ENCODE measurements at places on chromosomes 4 and X.

DNA sequence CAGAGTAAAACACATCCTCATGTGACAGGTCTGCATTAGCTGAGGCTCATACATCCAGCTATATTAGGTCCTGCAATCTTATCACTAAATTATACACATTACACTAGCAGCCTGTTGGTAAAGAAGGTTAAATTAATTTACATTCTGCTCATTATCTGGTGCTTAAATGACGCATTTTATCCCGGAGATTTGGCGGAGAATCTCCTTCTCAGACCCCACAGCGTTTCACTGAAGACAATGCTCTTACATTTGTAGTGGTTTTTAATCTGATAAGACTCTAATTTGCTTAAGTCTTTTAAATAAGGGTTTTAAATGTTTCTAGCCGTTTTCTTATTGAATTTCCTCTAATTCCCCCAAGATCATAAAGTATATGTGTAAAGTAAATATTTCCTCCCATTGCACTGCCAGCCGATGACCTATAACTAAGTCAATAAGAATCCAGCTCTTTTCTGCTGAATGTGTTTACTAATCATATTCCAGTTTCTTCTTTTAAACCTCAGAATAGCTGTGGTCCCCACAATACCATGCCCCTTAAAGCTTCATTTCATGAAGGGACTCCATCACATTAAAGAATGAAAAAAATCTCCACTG is 2.1 kb upstream of the PITX2 start:
- no peak for DNase-seq

- DNase-seq, result no peak
Observed at GRCh38 chr4:118284169-118284568, 68.6 kb downstream of the PRSS12 start.

DNA sequence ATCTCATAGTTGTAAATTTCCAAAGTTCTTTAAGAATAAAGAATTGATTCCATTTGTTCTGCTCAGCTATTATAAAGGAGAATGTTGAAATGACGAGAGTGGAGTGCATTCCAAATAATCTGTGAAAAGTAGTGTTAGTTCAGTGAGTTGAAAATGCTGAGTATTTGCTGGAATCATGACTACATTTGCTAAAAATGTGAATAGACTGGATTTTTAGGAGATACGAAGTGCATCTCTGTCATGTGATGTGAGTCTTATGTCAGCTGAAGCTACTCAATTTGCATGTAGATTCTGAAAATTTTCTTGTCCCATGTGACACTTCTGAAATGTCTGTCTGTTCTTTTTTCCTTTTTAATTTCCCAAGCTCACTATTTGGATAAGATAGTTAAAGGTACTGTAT is 206.0 kb downstream of the DCTD start:
- DNase-seq, result no peak

DNA sequence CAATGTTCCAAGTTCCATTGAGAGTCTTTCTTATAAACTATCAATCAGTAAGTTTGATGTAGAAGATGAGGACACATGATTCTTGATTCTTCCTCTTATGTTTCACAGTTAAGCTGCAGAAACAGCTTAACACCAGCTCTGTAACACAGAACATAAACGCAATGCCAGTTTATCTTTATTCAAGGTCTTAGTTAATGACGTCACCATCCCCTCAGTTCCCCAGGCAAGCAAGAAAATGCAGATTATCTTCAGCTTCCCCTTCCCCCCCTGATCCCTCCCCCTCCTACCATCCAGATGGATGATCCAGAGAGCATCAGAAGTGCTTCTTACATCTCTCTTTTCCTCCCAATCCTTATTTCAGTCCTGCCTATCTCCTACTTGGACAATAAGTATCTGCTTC is 4.4 kb upstream of the SH3RF1 start:
- no peak for DNase-seq

GRCh38 chr4:185227713-185228278 is 18.4 kb downstream of the SNX25 start:
- DNase-seq, result no peak

DNA sequence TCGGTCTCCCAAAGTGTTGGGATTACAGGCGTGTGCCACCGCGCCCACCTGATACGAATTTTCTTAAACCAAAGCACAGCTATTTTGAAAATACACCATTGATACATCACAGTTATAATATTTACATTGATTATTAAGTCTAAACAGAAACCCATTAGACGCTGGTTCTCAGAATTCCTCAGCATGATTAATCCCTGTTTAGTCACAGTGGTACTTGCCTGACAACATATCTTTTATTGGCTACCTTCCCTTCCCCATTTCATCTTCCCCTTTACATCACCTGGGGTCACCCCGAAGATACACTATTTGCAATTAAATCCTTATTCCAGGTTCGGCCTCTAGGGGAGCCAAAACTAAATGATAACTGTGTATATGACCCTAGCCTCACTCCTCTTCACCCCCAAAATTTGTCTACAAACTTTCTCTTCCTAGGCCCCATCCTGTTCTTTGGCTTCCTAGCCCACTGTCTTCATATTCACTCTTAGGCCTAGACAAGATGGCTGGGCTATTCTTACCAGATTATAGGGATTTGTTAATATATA is 36.8 kb upstream of the IL1RAPL1 start:
- no peak for DNase-seq

GRCh38 chr4:24164054-24164693 is 274.3 kb upstream of the PPARGC1A start:
- DNase-seq, result no peak

- no peak for DNase-seq
Observed at GRCh38 chr4:169090484-169091215, 80.6 kb upstream of the CBR4 start.

GRCh38 chrX:627510-627981 is 3.0 kb upstream of the SHOX start:
- DNase-seq, result no peak

DNA sequence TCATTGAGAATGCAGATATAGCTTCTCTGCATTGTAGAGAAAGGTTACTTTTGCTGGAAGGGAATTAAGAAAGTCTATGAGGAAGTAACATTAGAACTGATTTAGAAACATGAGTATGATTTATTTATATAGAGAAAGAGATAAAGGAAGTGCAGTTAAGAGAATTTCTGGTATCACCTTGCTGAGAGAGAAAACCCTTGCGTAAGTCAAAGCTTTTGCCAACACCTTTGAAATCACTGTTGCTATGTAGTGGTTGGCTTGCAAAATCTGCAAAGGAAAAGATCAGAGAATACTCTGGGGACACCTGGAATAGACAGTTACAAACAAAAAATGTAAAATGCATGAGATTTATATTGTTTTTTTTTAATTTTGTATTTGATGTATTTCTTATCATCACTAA is 137.3 kb upstream of the RXFP1 start:
- no peak for DNase-seq

DNA sequence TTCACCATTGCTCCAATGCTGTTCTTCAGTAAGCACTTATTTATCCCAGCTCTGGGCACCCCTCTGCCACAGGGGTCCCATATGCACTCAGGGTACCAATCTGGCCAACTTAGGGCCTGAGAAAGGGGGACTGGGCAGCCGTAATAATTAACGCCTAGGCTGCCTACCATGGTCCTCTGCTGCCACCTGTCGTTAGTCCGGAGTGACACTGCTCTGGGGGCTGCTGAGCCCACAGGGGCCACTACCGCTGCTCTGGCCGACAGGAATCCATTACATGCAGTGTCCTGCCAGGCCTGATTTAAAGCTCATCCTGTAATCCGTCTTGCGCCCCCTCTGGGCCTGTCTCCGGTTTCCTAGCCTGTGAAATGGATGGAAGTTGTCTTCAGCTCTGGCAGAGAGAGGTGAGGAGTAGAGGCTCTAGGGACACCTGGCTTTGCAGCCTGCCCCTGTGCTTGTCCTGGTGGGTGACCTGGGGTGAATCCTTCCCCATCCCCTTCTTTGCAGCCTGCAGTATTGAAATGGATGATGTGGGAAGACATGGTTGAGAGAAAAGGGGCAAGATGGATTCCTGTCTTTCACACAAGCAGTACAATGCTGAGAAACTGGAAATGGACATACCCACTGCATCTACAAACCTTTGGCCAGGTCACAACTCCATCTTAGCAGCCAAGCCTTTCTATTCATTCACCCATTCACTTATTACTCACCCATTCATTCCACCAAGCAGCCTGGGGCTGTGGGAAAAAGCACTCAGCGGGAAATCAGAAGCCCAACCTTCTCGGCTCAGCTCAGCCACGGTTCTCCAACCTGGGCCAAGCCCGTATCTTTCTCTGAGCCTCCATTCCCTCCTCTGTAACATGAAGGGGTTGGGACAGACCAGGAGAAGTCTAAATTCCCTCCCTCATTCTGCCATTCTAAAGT is 116.3 kb upstream of the NALF2 start:
- DNase-seq, result no peak

DNA sequence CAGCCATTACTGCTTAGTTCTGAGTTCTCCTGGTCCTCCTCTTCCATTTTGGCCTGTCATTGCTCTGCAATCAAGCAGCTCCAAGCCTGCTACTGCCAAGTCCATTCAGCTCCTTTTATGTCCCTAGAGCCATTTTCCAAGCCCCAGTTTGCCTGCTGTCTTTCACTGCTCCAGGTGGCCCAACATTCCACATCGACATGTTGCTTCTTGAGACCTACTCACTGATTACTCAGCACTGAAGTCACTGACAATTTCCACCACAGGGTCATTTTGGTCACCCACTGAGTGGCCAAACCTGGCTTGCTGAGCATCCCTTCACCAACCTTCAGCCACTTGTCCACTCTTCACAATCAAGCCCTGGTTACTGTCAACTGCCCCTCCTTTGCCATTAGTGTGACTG is 27.2 kb downstream of the LRIT3 start:
- DNase-seq, result no peak

DNA sequence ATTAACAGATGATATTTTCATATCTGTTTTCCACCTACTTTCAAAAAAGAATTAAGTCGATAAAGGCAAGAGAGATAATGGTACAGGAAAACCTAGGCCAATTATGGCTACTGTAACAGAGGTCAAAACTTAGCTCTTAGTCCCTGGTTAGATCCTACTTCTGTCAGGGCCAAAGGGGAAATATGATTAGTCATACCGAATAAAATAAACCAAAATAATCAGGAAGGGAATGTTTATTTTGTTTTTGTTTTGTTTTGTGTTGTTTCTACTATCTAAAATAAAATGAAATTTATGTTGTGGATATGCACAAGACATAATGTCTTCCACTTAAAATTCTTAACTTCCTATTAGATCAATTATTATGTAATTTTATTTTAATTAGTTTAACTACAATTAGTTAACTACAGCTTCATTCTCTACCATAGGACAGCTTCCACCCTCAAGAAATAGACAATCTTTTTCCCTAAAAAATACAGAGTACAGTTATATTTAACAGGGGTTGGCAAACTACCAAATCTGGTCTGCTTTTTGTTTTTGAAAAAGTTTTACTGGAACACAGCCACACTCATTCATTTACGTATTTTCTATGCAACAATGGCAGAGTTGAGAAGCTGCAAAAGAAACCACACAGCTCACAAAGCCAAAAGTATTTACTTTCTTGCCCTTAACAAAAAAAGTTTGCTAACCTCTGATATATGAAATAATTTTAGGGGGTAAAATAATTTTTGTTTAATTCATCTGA is 25.4 kb downstream of the TMEM47 start:
- DNase-seq, result no peak

- no peak for DNase-seq
Observed at GRCh38 chrX:29627833-29628232, 587.5 kb upstream of the MAGEB2 start.

DNA sequence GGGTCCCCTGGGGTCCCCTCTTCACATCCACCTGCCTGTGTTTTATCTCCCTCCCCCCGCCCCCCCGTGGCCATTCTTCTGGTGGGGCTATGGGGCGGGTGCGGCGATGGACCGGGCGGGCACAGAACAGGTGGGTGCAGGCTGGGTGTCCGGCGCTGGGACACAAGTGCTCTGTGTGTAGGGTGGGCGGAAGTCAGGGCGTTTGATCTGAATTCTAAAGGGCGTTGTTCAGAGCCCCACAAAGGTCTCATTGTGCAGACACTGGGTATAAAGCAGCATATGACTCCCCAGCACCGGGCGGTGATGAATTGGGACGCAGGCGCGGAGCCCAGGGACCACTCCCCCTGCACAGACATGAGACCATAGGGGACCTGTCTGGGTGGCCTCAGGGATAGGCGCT is at the start of gene GJB1:
TSS of gene GJB1 (plus strand) at position 296 of the 400 bp plus-strand sequence. CDS start 484 bp downstream, outside the sequence.
- DNase-seq, result no peak

DNA sequence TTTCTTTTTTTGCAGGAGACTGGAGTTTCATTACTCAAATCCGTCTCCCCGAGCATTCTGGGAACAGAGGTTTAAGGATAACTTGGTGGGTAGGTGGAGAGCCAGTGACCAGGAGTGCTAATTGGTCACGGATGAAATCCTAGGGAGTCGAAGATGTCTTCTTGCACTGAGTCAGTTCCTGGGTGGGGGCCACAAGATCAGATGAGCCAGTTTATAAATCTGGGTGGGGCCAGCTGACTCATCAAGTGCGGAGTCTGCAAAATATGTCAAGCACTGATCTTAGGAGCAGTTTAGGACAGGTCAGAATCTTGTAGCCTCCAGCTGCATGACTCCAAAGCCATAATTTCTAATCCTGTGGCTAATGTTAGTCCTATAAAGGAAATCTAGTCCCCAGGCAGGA is 741.3 kb downstream of the PCDH7 start:
- DNase-seq, result no peak

- DNase-seq, result no peak
Observed at GRCh38 chr4:126414741-126415140, 1100.0 kb downstream of the FAT4 start.

DNA sequence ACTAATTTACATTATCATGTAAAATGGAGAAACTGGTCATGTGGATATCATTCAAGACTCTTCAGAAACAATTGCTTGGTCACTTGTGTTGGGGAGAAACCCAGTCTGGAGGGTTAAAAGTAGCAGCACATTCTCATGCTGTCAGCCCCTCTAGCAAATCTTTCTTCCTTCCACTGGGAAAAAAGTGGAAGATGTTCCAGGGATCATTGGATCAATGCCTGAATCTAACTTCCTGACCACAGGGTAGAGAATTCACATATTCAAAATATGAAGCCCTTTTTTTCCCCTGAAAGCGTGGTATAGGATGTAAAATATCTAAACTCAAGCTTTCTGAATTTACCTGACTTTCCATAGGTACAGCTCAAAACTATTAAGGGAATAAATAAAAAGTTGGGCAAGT is 98.0 kb downstream of the CXCL13 start:
- no peak for DNase-seq

- no peak for DNase-seq
Observed at GRCh38 chrX:93874554-93874953, 200.5 kb downstream of the FAM133A start.

GRCh38 chrX:38108364-38108763 is 102.0 kb downstream of the SYTL5 start:
- no peak for DNase-seq

DNA sequence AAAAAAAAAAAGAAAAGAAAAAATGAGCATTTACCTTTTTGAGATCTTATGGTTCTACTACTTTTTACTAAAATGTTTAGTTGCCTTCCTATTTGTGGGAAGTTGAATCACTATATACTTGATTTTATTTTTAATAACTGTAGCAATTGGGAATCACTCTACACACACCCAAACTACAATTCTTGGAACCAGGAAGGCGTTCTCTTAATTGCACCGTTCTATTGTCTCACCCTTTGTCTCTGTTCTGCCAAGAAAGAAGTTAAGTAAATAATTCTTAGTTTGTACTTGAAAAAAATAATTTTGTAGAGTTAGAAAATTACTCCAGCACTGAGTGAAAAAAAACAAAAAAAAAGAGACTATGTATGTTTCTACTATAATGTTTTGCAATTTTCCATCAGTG is 62.7 kb downstream of the ATOH1 start:
- no peak for DNase-seq

- no peak for DNase-seq
Observed at GRCh38 chrX:68842781-68843581, 14.2 kb downstream of the EFNB1 start.

All from non-pigmented ciliary epithelial cell (primary cell).